Lung (tissue), 17 donors: ENCODE measurements at places on chromosomes 4 and X. TPM values are rescaled to one million over a fixed set of nuclear protein-coding genes. Genes with fewer than 3 reads are reported as not detected.

DNA sequence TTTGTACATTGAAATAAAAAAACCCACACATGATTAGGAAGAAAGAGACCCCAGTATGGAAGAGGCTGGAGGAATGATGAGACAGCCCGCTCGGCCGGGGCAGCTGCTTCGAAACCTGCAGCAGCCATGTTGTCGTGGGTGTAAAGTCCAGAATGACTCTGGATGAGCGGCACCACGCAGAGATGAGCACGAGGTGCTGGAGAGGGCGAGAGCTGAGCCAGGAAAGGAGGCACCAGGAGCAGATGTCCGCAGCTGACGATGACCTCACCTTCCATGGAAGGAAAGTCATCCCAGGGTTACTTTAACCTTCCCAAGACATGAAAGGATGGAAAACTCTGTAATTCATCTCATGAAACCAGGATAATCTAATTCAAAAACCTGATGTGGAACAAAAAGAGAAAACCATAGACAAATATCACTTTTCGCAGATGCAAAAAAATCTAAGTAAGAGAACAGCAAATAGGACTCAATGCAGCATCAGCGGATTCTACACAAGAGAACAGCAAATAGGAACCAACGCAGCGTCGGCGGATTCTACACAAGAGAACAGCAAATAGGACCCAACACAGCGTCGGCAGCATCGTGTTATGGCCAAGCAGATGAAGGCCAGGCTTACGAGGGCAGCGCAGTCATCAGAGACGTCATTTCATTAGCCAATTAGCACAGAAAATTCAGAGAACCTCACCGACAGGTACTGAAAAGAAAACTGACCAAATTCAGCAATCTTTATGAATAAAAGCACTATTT, 25.9 kb upstream of the SPON2 start:
- no peak for DNase-seq

- DNase-seq = no peak
Observed at GRCh38 chr4:1294891-1295290, 5.2 kb downstream of the MAEA start.

- DNase-seq = no peak
Observed at GRCh38 chrX:1835056-1835455, 220.2 kb downstream of the ASMT start.

DNA sequence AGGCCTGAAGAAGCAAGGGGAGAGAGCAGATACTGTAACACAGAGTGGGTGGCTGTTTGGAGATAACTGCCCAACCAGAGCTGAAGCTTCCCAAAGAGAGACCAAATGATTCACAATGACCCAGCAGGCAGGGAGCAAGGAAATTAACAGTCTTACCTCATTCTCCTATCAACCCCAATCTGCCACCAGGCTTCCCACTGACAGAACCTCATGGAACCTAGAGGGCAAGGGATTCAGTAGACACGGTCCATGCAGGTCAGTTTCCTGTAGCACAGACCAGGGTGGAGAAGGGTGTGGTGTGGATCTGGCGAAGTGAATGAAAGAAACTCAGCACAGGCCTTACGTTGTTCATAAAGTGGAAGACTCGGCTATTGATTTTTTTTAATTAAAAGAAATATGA, 60.7 kb upstream of the ALB start:
- DNase-seq = no peak

DNA sequence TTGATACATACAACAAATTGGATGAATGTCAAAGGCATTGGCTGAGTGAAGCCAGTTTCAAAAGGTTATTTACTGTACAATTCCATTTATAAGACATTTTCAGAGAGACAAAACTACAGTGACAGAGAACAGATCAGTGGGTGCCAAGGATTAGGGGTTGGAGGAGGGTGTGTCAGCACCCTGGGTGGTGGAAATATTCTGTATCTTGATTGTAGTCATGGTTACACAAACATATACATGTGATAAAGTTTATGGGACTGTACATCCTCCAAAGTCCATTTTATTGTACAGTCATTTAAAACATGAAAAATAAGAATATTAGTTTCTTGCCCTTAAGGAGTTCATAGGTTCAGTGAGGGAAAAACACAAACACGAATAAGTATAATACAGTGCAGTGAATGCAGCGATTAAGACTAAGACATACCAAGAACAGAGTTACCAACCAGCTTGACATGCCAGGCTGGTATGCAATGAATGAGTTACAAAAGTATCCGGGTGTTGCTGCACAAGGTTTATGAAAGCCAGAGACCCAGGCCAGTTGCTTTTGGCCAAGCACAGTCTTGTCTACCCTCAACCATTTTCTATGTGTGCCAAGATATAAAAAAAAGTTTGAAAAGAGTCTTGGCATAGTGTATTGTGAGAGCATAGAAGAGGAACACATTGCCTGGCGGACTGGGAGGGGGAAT, 123.6 kb downstream of the MSL3 start:
- DNase-seq = no peak

- no peak for DNase-seq
Observed at GRCh38 chrX:12245650-12246645, 107.7 kb downstream of the FRMPD4 start.

- no peak for DNase-seq
Observed at GRCh38 chr4:5952975-5953951, 60.4 kb upstream of the CRMP1 start.

DNA sequence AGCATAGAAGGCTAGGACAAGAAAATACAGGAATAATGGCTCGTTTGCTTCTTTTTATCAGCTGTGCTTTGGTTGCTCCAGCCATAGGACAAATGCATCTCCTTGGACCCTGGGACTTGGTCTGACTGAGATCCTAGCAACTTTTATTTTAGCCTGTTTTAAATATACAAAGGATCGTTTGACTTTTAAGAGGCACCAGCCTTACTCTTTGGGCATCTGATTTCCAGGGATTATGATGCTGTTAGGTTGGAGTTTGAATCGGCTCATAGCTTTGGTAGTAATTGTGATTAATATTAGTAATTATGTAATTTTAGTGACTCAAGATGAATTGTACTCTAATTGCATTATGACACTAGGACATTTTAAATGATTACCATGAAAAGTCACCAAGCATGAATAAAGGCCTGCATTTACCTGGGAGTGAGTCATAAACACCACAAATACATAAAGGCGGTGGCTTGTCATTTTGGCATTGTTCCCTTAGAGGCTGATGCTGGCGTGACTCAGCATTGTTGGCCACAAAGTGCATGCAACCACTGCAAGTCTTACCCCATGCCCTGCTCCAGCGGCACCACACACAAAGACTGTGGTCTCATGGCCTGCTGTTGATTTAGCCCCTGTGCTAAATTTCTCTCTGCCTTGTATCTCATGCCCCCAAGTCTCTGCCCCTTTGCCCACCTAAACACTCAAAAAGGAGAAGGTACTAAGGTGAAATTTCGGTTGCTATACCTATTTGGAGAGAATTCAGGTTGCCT, 12.4 kb downstream of the GPAT3 start:
- DNase-seq = peak; percentile 12

GRCh38 chr4:149715822-149716585, 99.6 kb downstream of the IQCM start:
- DNase-seq = no peak

GRCh38 chrX:920234-920799, 289.7 kb downstream of the SHOX start:
- DNase-seq = no peak

- no peak for DNase-seq
Observed at GRCh38 chr4:22532896-22533295, 17.0 kb upstream of the ADGRA3 start.

DNA sequence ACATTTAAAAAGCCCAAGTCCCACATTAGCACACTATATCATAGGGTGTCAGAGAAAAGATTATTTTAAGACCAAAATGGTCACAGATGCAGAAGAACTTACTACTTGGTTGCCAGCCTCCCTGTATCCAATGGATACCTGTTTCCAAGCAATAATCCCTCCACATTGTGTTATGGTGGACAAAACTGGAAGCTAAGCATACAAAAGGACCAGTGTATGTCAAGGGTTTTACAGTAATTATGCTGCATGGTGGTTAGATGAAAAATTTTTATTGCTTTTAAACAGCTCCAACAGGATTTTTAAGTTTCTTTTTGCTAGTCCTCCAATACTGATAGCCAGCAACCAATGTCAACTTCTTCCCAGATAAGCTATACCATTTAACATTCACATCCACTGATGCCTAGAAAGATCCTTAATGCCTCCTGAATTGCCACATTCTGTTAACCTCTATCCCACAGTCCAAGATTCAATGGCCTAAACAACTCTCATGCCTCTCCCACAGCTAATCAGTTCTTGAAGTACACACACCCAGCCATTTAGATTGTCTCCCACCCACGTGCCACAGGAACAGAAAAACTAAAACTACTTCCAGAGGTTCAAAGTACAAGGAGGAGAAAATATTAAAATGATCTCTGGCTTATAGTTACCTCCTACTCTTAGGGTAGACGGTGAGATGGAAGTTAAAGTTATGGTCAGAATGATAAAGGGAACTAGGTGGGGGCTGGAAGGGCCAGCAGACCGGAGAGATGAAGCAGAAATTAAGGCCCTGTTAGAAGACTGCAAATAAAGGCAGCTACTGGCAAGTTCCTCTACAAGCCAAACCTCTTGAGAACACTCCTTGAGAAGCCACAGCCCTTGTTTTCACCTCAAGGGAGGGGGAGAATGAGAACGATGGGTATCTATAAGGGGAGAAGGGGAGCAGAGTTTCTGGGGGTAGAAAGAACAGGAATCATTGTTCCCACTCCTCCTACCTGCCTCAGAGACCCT, 5.5 kb downstream of the MED14 start:
- no peak for DNase-seq

DNA sequence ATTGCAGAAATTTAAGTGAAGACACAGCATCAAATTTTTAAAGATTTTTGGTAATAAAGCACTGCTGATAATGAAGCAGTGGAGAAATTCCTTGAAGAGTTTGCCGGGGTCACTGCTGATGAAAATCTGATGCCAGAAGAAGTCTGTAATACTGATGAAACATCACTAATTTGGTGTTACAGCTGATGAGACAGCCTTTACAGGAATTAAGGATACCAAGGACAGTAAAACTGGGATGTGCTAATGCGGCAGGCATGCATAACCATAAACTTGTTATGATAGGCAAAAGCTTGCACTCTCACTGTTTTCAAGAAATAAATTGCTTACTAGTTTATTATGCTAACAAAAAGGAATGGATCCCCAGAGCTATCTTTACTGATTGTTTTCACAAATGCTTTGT, 52.9 kb upstream of the VEGFC start:
- DNase-seq = peak; percentile 12

GPRASP1 gene
- 18.1 TPM for total RNA-seq

MAGEA3 gene
- total RNA-seq = not detected

GK2 gene
- not detected for total RNA-seq

PLAC8 gene
- total RNA-seq = 72.4 TPM

BTC gene
- total RNA-seq = 4.4 TPM

LDOC1 gene
- 21.6 TPM for total RNA-seq

ASB12 gene
- 0.46 TPM for total RNA-seq

DSPP gene
- not detected for total RNA-seq

BEX2 gene
- 13.9 TPM for total RNA-seq
